ENCODE measurements at places on chromosomes 16 and 17.

- DNase-seq = no peak
Measured at GRCh38 chr17:13268791-13269595, 251.2 kb upstream of the ELAC2 start.

- DNase-seq = no peak
Measured at GRCh38 chr16:12321311-12321842, 344.8 kb downstream of the SNX29 start.

GRCh38 chr16:29993903-29994599 lies 1.4 kb downstream of the HIRIP3 start:
- DNase-seq = no peak

DNA sequence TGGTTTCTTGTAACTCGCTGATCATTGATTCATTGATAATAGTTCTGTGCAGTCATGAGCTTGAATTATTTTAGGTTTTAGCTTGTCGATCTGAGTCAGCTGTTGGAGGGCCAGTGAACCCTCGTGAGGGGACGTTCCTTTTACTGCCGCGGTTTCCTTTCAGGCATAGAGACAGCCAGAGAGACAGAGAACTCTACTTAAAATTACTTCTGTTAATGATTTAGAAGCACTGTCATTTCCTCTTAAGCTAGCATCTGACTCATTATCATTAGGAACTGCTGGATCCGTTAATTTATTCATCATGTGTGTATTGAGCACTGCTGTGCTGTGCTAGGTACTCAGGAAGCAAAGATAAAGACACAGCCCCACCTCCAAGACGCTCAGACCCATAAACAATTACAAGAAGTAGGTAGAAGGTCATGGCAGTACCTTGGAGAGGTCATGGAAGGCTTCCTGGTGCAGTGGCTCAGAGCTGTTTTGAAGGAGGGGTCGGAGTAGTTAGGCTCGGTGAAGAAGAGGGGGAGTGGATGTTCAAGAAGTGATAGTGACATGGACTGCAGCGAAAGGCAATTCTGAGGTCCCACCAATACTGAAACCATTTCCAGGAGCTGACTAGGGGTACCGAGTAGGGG lies 3.3 kb downstream of the PGS1 start:
- no peak for DNase-seq

DNA sequence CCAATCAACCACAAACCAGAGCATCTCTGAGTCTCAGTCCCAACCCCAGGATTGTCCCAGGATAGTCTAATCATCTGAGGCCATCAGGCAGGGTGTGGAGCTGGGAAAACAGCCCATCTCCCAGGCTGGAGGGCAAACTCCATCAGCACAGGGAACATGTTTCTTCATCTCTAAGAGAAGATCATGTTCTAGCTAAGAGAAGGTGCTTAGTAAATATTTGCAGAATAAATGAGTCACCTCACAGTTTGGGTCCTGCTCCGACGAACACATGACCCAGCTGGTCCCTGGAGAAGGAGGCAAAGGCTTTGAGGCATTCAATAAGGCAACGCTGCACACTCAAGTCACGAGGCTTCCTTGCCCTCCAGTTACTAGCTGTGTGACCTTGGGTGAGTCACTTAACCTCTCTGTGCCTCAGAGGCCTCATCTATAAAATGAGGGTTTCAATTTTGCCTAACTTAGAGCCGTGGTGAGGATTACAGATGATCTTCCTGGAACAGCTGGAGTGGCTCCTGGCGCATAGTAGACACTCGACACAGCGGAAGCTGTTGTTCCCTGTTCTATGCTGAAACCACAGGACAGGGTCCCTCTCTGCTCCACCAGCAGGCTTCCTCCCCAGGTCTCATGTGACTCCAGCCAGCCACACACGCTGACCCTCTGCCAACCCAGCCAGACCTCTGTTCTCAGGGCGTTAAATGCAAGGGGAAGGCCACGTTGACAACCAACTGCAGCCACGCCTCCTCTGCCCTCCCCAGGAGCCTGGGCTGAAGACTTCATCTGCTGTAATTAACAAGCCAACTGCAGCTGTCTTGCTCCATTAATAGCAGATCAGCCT lies 10.3 kb upstream of the RPL38 start:
- no peak for DNase-seq

- DNase-seq = no peak
Measured at GRCh38 chr17:15298176-15298575, 33.0 kb upstream of the PMP22 start.

- peak; percentile 27 for DNase-seq
Measured at GRCh38 chr16:85448557-85449190, 164.4 kb upstream of the GSE1 start.

- DNase-seq = no peak
Measured at GRCh38 chr17:18993905-18994526, 10.5 kb downstream of the FAM83G start.

DNA sequence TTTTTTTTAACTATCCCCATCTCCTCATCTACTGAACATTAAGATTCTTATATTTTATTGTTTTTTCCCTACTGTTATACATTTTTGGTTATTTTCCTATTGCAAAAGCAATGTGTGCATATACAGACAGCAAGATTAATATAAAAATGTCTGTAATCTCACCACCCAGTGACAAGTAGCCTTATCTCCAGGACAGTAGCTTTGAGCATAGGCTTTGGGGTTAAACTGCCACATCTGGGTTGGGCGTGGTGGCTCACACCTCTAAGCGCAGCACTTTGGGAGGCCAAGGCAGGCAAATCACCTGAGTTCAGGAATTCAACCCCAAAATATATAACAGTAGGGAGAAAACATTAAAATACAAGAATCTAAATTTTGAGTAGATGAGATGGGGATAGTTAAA lies 27.4 kb upstream of the SSTR2 start:
- no peak for DNase-seq

GRCh38 chr16:50490828-50491227 lies 57.4 kb upstream of the NKD1 start:
- DNase-seq = no peak

GRCh38 chr17:17749921-17750320 lies 68.7 kb downstream of the RAI1 start:
- peak; percentile 61 for DNase-seq

DNA sequence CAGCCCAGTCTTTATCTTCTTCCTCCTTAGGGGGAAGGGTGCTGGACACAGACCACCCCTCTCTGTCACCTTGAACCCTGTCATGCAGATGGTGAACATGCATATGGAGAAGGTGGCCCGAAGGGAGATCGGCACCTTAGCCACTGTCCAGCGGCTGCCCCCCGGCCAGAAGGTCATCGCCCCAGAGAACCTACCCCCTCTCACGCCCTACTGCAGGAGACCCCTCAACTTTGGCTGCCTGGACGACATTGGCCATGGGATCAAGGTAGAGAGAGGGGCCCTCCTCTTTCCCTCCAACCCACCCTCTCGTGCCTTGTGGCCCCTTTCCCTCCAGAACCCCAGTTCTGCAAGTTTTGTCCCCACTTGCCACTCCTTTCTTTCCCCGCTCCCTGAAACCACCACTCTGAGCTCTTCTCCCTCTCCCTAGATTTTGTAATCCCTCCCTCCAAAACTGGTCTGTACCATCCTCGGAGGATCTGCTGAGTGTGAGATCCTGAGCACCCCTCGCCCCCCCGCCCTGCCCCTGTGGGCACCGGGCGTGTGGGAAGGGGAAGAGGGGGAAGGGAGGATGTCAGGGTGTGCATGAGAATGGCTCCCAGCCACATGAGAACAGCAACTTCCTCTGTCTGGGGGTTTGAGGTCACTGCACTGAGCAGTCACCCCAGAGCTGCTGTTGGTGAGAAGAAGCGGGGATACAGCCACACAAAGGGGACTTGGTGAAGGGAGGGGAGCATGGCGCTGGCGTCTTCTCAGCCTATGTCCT lies 7.3 kb downstream of the ABI3 start:
- peak; percentile 68 for DNase-seq

DNA sequence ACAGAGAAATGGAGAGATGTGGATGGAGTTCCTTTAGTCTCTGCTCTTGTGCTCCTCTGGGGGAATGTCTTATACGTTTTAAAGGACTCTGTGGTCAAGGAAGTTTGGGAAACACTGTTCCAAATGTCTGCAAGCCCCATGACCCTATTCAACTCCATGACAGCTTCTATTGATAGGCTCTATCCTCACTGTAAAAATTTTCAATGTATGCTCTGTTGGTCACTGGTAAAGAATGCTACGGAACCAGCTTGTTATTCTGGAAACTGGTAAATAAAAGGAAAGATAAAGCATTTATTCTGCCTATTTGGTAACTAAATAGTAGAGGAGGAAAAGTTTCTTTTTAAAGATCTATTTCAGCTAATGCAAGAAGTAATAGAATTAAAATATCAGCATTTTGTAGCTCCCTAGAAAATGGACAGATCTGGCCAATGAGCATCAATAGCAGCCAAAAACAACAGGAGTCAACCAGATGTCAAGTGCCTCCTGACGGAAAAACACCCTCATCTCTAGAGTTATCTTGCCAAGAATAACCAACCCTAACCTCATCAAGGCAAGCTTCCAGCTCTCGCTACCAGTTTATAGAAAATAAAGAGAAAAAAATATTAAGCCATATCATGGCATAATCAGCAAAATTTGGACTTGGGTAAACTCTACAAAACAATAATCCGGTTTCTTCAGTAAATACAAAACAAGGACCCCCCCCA lies 16.1 kb downstream of the GDE1 start:
- no peak for DNase-seq

- no peak for DNase-seq
Measured at GRCh38 chr16:87161822-87162676, 155.1 kb downstream of the C16orf95 start.

DNA sequence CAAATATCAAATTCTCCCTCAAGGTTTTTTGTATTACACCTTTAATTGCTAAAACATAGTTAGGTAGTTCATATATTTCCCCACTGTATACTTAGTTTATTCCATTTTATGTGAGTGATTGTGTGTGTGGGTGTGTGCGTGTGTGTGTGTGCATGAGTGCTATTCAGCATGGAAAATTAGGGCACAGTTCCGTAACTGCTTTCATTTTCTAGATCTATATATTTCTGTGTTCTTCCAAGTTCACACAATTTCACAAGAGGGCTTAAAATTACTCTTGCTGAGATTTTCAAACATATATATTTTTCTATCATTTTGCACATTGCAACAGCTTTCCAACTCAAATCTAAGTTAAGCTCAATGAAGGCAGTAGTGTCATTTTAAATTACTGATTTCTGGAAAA lies 782.9 kb upstream of the SOX9 start:
- no peak for DNase-seq

GRCh38 chr16:82880346-82880745 lies 253.6 kb downstream of the CDH13 start:
- no peak for DNase-seq

DNA sequence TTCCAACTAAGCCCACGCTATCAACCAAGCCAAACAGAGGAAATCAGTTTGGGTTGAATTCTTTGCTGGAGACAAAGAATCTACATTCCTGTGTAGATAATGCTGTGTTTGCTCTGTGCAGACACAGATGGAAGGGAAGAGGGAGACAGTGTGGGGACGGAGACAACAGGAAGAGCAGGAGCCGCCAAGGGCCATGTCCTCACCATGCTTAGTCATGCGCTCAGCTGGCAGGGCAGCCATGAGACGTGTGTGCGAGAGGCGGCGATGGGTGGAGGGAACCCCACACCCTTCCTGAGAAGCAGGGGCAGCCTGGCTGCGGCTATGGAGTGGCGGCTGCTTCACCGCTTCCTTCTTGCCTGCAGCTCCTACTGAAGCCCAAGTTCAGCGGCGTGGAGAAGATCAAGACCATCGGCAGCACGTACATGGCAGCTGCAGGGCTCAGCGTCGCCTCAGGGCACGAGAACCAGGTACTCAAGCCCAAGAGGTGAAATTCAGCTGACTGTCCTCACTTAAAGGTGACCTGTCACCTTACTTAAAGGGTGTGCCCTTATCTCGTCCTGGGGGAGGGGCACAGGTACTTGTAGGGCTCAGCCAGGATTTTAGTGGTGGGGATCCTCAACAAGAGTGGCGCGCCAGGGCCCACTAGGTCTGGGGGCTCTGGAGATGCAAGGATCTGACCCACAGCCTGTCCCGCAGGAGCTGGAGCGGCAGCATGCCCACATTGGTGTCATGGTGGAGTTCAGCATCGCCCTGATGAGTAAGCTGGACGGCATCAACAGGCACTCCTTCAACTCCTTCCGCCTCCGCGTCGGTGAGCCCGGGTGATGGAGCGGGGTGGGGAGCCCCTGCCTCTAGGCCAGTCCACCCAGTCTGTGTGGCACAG lies 47.5 kb downstream of the ADCY7 start:
- DNase-seq = peak; percentile 43

DNA sequence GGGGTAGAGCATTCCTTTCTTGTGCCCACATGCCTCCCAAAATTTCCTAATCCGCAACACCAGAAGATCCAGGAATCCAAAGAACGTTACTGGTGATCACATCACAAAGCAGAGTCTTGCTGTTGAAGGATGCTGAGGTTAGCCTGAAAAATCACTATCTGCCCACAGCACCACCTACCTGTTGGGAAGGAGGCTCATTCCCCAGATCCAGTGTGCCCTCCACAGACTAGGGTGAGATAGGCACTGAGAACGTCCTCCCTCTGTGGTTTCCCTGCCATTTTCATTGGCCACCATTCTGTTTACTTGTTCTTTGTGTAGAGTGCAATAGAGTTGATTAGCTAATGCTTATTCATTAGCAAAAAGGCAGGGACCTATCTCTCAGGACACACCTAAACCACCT lies 30.3 kb downstream of the RCVRN start:
- DNase-seq = no peak

DNA sequence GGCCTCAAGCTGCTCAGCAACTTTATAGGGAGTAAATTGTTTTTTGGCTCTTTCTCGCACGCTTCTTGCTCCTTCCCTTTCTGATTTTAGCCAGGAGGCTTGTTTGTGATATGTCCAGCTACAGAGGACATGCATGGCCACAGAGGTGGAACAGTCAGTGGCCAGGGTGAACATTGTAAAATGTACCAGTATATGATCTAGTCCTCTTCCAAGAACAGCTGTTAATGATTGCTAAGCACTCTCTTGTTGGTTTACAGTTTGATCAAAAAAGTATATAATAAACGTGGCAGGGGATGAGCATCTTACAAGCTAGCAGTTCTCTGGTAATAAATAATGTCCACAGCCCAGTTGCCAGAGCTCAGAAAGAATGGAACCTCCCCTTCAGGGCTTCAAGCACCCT lies 461.7 kb upstream of the DYNLRB2 start:
- no peak for DNase-seq

- DNase-seq = no peak
Measured at GRCh38 chr16:58850019-58850677, 116.0 kb upstream of the GOT2 start.

DNA sequence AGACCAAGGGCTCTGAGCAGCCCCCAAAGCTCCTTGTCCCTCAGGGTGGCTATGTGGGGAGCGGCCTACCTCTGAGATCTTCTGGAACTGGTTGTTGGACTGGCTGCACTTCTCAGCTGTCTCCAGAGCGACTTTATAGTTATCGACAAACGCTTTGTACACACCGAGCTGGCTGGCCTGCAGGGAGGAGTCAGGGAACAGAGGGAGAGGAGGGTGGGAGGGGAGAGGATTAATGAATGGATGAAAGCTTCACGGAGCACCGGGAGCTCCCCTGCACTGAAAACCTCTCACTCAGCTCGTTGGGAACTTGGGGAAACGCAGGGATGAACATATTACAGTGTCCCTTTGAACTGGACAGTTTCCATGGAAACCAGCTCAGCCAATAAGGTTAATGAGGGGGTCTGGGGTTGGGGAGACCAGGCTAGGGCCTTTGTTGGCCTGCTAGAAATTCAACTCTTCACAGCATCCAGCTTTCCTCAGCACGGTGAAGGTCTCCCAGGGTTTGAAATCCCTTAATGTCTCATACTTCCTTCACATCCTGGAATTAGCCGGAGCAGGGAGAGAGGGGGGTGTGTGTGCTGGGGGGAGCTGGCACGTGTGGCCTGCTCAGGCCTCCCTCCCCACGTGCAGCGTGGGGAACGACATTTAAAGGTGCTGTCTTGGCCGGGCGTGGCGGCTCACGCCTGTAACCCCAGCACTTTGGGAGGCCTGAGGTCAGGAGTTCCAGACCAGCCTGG lies 86.7 kb downstream of the TIMM22 start:
- no peak for DNase-seq

GRCh38 chr17:29949696-29950095 lies 8.3 kb downstream of the EFCAB5 start:
- DNase-seq = no peak

All from stimulated activated naive CD8-positive, alpha-beta T cell treated with anti-CD3 and anti-CD28 coated beads, Interleukin-15, Interleukin-2, amounts not matched to agents 100 U/mL and 50 U/mL, for 24 hours (primary cell).